ENCODE measurements at places on chromosomes 7 and 10.

GRCh38 chr7:33754933-33755928 is 150.1 kb upstream of the BMPER start:
- DNase-seq: no peak

DNA sequence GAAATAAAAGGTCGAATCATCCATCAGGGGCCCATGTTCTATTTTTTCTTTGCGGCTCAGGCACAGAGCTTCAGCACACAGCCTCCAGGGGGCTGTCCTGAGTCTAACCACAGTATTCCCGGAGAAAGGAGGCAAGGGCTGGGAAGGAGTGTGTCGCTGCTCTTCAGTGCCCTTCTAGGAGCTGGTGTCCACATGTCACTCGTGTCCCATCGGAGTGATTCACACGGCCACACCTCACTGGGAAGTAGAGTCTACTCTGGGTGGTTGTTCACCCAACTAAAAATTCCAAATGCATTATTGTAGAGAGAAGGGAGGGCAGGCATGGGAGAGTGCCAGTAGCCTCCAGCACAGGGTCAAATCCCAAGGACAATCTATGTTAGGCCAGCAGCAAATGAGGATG is 114.8 kb upstream of the LANCL2 start:
- peak; percentile 80 for DNase-seq

DNA sequence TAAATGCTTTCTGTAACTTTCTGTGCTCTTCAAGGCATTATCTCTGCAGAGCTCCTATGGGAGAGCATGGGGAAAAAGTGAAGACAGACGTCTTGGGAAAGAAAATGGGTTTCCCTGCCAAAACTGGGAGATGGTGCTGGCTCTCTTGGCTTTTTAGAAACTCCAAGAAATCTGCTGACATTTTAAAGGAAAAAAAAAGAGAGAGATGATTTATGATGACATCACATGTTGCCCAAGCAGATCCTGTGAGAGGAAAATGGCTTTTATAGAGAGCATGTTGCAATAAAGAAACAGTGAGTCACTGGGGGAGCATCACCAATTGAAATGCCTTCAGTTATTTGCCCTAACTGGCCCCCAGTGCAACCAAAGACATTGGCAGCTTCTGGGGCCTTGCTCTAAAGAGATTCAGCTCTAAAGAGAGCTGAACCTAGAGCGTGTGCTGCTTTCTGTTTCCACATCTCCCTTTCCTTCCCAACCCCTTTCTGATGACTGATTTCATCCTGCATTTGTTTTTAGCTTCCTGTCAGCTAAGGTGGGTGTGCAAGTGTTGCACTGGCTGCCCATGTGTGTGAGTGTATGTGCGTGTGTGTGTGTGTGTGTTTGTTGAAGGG is 37.7 kb downstream of the LRMDA start:
- DNase-seq: no peak

- peak; percentile 97 for DNase-seq
Observed at GRCh38 chr10:86389441-86390193, 23.0 kb upstream of the GRID1 start.

DNA sequence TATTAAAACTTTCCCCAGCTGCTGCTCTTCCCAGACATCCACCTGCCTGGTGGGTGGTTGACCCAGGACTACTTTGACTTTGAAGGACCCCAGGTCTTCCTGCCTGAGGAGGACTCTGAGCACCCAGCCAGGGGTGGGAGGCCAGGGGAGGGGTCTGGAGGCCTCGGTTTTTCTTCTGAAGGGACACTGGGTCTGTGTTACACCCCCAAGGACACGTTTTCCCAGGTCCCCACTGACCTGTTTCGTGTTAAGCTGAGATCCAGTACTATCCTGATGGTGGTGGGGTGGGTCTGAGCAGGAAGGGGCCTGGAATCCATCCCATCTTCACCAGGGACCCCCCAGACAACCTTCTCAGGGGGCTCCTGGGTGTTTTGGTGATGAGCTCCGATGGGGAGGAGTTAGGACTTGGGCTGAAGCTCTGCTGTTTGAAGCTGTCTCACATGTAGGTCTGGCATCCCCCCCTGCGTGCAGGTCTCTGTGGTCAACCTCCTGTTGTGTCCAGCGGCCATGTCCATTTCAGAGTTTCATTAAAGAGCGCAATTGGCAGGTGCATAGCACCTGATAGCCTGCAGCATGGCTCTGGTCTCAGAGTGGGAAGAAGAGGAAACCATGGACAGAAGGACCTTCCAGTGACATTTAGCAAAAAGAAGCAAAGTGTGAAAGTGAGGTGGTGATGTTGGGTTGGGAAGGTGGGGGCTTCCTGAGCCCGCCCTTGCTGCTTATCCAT is 3.5 kb downstream of the JAKMIP3 start:
- DNase-seq: peak; percentile 6

Measured in H7 (cell line).